Stimulated activated CD8-positive, alpha-beta memory T cell treated with anti-CD3 and anti-CD28 coated beads, Interleukin-4, amount 100 ng/mL, for 4 hours (primary cell): ENCODE measurements at places on chromosomes 5 and 9.

DNA sequence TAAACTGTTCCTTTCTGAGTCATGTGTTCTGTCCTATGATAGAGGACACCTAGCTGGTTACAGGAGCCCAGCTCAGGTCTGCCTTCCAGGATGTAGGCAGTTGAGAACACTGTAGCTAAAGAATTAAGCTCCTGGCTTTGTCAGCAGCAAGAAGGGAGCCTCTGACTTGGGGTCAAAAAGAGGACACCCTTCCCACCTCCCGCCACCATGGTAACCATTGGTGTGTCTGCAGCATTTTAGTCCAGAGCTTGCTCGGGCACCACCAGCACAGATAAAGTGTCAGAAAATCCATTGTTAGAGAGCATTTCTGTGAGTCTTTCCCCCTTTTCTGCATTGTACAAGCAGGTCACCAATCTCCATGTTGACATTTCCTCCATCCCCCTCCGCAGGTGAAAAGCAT, 181.7 kb downstream of the DOCK8 start:
- no peak for DNase-seq

GRCh38 chr5:158303275-158303674, 444.3 kb upstream of the CLINT1 start:
- no peak for DNase-seq

DNA sequence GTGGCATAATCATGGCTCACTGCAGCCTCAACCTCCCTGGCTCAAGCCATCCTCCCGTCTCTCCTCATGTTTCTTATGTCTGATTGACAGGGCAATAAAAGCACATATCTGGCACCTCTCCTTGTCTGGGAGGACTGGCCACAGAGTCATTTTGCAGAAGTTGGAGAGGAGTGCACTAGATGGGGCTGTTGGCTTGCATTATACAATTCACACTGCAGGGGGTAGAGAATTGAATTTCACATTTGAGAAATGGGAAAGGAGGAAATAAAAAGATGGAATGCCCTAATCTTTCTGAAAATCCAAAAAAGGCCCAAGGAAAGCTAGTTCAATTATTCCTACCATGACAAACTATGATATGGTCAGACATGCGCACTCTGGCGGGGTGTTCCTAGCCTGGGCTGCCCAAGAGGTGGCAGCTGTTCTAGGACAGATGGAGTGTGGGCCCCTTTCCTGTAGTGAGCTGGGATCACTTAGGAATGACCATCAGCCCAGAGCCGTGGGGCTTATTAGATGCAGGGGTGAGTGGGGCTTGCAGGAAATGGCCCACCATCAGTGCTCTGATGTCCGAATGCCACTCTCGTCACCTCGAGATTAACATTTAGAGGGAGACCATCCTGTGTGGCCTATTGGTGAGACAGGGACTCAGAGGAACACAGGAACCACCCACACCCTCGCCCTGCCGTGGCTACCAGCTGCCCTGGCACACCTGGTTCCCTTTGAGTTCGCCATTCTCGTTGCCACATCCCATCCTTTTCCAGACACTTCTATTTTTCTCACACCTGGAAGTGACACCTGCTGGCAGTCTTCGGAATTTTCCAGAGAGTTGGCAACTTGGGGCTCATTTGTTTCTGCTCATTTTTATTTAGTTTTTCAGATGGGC, 21.8 kb upstream of the ANKRD18A start:
- DNase-seq: no peak

GRCh38 chr9:93565089-93565488, 11.3 kb upstream of the PHF2 start:
- DNase-seq: no peak

GRCh38 chr5:135356522-135357318, 42.3 kb downstream of the MACROH2A1 start:
- DNase-seq: no peak

DNA sequence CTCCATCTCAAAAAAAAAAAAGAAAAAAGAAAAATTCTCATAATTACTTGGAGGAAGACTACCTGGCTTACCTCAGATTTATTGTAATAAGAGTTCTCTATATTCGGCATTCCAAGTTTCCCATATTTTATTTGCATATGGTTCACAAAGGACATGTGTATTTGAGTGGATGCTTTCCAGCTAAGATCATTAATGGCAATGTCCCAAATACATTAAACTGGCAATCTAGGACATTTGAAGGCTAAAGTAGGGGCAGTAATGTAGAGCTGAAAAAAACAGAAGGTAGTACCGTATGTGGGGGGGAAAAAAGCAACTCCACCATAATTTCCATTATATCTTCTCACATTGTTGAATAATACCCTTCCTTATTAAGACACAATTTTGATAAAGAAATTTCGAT, 4.9 kb downstream of the TUT7 start:
- no peak for DNase-seq

GRCh38 chr5:91417219-91417618, 34.1 kb upstream of the ARRDC3 start:
- no peak for DNase-seq

GRCh38 chr9:81724242-81724889, 35.0 kb upstream of the TLE1 start:
- no peak for DNase-seq

GRCh38 chr5:142545650-142546322, 140.1 kb downstream of the FGF1 start:
- DNase-seq: no peak

DNA sequence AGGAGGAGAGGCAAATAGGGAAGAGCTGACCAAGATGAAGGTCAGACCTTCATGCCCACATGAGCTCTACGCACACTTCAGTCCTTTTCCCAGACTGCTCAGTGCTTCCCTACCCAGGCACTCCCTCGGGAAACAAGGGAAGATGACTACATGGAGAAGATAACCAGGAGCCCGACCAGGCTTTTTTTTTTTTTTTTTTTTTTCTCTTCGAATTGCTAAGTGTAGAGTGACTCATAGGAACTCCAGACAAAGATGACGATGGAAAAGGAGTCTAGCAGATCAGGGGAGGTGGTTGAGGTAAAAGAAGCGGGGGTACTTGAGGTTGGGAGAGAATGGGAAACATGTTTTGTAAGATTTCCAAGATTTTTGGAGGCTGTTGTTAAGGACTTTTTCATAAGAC, 526.1 kb downstream of the BNC2 start:
- DNase-seq: no peak

GRCh38 chr5:146339715-146340259, 1.1 kb downstream of the POU4F3 start:
- no peak for DNase-seq

DNA sequence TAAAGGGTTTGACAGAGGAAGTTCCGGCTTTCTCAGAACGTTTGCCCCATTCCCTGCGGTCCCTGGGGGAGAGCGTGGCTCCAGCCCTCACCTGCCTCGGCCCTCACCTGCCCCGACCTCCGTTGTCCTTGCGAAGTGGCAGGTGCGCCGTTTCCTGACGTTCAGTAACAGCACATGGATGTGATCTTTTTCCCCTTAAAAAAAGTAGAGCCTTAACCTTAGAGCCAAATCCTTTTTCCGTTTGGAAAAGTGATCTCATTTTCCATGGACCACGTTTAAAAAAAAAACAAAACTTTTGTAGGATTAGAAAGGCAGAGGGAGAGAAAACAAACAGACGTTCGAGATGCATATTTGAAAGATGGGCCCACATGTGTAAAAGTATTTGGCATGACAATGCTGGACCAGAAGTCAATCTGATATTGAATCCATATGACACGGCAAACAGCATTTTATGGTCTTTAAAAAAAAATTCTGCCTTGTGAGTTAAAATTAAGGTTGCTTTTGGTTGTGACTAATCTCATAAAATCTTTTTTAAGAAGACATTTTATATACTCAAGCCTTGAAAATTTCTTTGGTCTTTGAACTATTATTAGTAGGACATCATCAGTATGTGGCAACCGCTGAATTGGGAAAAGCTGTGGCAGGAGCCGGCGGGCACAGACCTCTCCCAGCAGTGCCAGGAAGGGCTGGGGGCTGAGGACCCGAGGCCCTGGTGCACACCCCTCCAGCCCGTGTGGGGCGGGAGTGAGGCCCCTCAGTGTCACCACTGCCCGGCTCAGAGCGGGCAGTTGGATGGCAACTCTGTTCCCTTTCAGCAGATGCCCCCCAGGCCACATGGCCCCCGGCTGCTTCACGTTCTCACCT, 42.5 kb upstream of the EXOC3 start:
- DNase-seq: no peak
